ENCODE measurements at places on chromosomes 4 and X.
A peak's percentile ranks its signal among the peaks of the same experiment; 100 is the strongest.

DNA sequence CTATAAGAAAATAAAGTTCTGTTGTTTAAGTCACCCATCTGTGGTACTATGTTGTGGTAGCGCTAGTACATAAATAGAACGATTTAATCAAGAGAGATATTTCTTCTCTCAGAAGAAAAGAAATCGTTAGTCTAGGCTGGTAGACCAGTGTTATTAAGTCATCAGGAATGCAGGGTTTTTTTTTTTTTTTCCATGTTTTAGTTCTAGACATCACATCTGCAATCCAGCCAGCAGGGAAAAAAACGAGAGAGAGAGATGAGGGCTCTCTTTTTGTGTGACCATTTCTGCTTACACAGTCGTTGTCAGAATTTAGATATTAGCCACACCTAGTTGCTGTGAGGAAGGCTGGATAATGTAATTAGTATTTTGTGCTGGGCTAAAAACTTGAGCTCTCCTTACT lies 417.4 kb downstream of the TMA16 start:
- no peak for DNase-seq

DNA sequence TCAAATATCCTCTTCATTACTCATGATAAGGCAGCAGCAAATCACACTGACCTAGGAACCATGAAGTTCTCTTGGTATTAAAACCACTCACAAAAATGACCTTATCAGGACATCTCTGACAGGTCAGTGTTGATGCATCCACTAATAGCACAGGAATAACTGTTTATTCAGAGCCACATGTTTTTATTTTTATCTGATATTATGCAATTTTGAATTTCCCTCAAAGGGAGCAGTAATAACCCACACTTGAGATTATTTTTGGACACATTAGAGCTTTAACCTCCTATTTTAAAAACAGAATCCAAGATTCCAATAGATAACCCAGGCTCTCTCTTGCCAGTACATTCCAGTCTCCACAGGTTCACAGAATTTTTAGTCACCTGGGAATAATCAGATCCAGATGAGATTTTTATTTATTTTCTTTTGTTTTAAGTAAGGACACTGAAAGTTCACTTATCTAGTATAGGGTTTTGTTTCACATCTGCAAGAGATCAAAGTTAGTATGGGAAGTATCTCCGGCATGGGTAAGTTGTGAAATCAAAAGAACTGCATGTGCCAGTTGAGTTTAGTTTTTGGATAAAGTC lies 36.3 kb upstream of the MYOZ2 start:
- no peak for DNase-seq

DNA sequence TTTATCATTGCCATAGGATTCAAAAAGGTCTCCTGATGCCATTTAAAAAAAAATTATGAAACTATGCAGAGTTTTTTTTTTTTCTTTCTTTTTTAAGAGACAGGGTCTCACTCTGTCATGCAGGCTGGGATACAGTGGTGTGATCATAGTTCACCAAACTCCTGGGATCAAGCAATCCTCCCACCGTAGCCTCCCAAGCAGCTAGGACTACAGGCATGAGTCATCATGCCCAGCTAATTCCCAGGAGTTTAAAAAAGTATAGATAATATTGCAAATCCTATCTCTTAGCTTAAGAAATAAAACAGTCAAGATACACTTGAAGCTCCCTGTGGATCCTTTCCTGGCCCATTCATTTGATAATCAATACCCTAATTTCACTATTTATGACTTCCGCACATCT lies 58.6 kb upstream of the PRSS48 start:
- DNase-seq, result no peak

DNA sequence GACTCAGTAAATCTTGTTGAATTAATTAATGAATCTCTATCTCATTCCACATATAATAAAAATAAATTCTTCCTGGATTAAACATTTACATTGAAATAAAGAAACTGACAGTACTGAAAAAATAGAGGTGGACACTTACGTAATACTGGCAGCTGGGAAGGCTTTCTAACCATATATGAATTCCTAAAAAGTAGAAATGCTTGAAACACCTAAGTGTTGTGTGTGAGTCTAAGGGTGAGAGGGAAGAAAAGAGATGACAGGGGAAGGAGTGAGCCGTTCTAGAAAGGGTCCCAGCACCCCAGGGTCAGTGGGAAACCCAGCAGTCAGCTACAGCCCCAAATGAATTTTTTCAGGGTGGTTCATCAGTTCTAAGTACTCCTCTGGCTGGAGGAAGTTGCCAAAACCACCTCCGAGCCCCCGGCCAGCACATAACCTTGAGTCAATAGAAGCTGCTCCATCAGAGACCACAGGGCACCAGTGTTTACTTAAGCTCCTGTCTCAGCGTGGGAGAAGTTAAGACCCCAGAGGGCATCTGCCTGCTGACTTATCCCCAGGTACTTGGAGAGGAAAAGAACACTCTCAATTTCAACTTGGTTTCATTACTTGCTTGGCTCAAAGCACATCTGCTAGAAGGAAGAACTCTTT lies 18.3 kb downstream of the GAB3 start:
- DNase-seq, result no peak

- no peak for DNase-seq
Observed at GRCh38 chr4:145390571-145390970, 91.1 kb upstream of the SMAD1 start.

- no peak for DNase-seq
Observed at GRCh38 chr4:20037745-20038144, 214.0 kb upstream of the SLIT2 start.

GRCh38 chrX:79375340-79375739 lies 8.2 kb upstream of the ITM2A start:
- no peak for DNase-seq

DNA sequence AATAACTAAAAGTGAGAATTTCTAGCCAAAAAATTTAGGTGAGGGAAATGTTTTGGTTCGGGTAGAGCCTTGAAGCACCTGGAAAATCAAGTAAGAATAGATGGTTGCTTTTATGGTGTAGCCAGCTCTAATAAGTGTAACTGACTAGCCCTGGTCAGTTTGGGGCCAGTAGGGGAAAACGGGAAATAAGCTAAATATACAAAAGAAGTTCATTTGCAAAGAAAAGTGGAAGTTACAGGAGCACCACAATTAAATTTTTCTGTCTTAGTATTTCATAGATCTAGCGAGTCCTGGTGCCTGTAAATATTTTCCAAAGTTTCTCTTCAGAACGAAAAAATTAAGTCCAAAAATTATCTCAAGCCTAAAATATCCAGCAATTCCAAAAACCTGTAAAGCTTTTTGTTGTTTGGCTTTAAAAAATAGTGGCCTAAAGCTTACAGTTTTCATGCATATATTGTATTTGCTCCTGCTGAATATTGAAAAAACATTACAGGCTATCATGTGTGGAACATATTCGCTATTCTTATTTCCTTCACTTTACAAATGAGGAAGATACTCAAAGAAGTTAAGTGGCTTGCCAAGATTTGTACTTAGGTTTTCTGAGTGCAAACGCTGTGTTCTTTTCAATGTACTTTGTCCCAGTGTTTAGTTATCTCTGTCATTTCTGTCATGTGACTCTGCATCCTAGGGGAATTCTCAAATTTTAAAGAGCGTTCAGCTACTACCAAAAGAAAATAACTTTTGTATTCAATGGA lies 7.3 kb upstream of the PTPN13 start:
- no peak for DNase-seq

- no peak for DNase-seq
Observed at GRCh38 chr4:1212546-1213335, 36.2 kb downstream of the CTBP1 start.

DNA sequence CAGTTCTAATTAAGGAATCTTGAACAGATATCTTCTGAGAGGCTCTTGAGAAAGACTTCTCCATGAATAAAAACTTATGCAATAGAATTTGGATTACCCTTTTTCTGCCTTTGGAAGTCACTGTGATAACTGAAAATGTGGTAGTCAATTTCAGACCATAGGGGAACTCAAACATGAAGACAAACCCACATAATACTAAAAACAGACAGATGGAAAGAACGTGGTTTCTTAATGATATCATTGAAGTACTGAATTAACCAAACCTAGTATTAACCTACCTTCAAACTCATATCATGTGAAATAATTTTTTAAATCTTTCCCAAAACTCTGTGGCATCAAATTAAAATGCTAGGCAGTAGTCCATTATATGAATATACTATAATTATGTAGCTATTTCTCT lies 153.5 kb downstream of the CAMK2D start:
- no peak for DNase-seq

DNA sequence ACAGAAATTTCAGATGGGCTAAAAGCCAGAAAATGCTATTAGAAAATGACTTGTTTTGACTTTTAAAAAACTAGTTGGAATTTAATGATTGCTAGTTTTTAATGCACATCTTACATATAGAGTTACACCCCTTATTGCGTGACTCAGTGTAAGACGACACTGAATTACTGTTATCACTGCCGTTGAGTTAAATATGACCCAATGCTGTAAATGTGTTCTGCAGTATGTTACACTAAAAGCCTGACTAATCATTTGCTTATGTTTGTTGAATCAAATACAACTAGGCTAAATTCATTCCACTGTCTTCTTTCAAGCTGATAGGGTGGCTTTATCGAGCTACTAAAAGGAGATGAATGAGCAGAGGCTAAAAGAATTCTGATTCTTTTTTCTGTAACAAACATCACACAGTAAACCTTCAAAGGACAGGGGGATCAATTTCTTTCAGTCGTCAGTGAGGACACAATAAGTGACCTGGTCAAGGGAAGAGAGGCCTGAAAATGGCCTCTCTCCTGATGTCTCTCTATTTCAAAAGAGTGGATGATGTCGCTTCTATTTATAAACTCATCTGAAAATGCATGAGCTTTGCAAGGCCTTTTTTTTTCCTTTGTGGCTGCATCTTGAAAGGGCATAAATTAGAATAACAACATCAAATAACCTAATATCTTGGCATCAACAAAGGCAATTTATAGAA lies 142.2 kb upstream of the KCNIP4 start:
- peak; percentile 17 for DNase-seq

DNA sequence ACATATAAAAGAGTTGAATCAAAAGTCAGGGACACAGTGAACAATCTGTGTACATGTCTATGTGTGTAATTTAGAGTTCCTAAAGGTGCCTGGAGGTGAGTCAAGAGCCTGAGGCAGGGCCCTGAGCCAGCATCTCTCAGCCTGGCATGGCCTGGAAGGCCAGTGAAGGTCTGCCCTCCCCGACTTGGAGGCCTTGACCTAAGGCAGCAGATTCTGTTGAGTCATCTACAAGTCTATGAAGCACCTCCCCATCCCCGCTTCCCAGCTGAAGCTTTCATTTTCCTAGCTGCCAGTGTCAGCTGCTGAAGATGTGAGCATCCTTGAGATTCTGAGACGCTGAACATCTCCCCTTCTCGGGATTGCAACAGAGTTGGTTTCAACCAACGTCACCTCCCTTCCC lies 583.9 kb downstream of the BCOR start:
- no peak for DNase-seq

DNA sequence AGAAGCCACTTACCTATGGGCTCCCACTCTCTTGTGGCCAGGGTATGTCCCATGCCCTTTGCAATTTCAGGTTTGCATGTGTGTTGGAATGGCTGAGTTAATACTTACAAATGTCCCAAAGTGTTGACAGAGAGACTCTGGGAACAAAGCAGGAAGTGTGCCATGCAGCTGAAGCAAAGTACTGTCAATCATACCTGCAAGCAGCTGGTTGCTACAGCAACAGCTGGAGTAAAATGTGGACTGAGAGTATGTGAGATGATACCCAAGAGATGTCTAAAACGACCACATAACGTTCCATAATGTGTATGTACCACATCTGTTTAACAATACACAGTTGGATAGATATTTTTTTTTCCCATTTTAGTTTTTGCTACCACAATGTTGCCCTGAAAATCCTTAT lies 82.8 kb upstream of the CAMK2D start:
- DNase-seq, result no peak

GRCh38 chrX:108171671-108172070 lies 80.1 kb downstream of the ATG4A start:
- DNase-seq, result no peak

DNA sequence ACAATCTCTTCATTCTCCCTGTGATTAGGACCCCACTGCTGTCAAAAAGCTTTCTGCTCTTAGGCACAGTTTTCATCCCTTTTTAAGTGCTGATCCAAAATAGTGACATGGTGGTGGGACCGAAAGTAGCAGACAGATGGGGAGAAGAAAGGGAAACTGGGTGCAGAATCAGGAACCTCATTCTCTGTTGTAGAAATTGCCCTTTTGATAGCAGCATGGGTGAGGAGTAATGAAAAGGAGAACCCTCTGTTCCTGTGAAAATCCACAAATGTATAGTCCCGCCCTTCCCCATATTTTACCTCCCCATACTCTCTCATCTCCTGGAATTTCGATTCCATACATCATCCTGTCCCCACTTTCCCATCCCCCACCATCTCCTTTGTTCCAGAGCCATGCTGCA lies 126.5 kb downstream of the STIM2 start:
- no peak for DNase-seq

GRCh38 chr4:56297776-56298175 lies 89.5 kb downstream of the AASDH start:
- DNase-seq, result no peak

GRCh38 chr4:152992466-152992865 lies 56.3 kb downstream of the FHDC1 start:
- DNase-seq, result no peak

- DNase-seq, result no peak
Observed at GRCh38 chrX:120144178-120144844, 14.1 kb upstream of the RHOXF2 start.

DNA sequence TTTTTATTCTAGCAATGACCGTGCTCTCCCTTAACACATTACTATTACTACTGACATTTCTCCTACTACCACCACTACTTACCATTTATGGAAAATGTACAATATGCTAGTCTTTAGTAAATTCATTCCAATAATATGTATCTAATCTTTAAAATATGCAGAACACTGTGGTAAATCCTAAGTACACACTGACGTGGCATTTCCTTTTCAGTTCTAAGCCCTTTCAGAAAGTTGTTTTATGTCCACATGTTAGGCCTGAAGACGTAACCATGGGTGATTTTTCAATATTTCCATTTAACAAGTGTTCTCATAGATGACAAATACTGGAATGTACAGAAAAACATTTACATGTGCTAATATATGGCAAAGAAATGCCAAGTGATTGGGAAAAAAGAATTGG lies 268.6 kb upstream of the SLIT2 start:
- no peak for DNase-seq

GRCh38 chrX:22445880-22446279 lies 173.2 kb downstream of the CBLL2 start:
- no peak for DNase-seq
